ENCODE measurements at places on chromosomes 6 and 20.
A peak's percentile ranks its signal among the peaks of the same experiment; 100 is the strongest.

- DNase-seq: no peak
Observed at GRCh38 chr20:32894026-32894483, 35.3 kb downstream of the EFCAB8 start.

DNA sequence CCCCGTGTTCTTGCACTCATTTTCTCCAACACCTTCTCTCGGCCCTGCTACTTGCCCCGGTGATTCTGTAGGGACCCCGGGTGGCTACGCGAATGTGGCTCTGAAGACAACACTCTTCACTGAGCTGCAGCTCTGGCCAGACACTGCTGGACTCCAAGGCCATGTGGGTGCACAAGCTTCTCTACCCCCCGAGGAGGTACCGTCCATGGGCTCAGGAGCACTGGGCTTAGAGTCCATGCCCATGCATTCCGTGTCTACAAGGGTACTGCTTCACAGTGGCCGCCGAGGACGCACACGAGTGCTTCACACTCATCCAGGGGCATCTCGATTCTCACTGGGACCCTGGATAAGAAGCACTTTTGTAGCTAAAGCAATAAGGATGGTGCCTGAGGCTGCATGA lies 59.5 kb downstream of the SMOC2 start:
- no peak for DNase-seq

- DNase-seq: no peak
Observed at GRCh38 chr20:16864069-16864468, 115.9 kb downstream of the OTOR start.

- no peak for DNase-seq
Observed at GRCh38 chr6:158042245-158042798, 60.7 kb downstream of the SYNJ2 start.

GRCh38 chr20:57526087-57526884 lies 1.3 kb upstream of the CTCFL start:
- no peak for DNase-seq

DNA sequence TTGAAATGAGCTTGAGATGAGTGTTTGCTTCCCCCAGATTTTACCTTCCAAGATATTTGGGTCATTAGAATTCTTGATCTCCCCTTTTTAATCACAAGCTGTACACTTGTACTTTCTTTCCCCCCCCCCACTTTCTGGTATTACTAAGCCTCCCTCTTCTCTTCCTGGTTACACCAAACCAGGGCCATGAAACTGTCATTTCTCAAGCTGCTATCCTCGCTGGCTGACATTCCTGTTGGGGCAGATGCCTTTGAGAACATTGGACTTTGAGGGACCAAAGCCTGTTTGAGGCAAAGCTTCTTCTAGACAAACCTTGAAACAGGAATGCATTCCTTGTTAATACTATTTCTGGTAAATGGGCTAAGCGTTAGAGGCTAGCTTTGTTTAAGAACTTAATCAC lies 32.3 kb upstream of the MAP3K7 start:
- no peak for DNase-seq

GRCh38 chr6:20056350-20056992 lies 155.8 kb downstream of the MBOAT1 start:
- DNase-seq: peak; percentile 80

DNA sequence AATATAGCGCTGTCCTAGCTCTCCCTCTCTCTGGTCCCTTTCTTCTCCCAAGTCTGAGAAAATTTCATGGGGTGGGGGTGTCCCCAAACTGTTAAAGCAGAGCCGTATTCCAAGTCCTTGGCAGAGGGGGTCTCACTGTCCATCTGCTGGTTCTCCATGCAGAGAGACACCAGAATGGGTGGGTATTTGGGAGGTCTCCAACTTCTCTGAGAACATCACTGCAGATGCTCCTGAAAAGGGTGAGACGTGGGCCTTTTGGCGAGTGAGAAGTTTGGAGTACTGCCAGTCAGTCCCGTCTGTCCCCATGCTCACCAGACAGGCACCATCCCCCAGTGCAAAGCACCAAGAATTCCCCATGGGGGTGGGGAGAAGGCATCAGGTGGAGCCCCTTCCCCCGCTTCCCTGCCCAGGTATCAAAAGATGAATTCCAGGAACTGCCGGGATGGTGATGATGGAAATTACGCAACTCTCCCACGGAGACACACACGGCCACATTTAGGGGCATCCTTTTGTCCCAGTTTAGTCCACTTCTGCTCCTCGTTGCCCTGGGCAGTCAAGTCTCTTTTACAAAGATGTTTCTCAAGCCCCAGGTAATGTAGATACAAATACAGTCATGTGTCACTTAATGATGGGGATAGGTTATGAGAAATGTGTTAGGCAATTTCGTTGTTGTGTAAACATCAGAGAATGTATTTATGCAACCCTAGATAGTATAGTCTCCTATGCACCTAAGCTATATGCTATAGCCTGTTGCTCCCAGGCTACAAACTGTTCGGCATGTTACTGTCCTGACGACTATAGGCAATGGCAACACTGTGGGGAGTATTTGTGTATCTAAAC lies 73.4 kb upstream of the SRSF6 start:
- no peak for DNase-seq

DNA sequence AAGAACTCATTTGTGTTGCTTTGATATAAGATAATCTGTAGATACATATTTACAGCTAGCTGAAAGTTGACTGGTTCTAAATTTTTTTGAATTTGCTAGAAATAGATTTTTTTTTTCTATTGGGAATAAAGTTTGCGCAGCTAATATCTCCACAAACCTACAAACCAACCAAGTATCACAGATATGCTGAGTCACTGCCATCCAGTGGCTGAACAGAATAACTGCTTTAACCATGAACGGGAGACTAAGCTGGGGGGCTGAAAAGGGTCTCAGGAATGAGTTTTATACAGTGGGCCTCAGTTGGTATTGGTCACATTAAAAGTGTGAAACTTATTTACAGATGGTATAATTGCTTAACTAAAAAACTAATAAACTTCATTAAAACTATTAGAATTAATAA lies 326.7 kb upstream of the CNR1 start:
- no peak for DNase-seq

- no peak for DNase-seq
Observed at GRCh38 chr6:148074738-148075137, 267.9 kb upstream of the SASH1 start.

DNA sequence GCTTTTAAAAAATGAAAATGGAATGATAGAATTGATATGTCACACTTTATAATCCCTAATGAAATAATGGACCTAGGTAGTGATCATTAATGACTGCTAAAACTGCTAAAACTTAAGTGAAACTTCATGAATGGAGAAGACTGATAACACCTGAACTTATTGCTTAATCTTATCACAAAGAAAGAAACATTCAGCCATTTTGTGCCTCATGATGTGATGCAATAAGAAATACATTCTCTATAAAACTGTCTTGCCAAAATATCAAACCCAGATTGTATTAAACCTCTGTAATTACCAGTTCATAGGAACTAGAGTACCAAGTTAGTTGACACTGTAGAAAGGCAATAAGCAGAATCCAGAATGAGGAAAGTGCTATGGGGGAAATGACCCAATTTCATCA lies 54.4 kb upstream of the COL10A1 start:
- DNase-seq: no peak

DNA sequence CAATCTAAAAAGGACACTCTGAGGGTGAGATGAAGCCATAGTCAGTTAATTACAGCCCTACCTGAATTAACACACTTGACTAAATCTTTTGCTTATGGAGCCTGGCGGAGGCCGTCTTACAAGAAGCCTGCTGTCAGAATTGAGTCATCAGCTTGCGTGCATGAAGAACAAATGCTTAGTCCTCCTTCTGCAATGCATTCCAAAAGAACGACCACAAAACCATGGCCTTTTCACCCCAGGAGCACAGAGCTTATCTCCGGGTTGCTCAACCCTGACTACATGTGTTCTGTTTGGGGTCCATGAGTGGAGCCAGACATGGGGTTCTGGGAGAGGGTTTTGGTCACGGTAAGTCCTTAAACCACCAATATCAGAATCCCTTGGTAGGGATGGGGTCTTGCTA lies 318.1 kb downstream of the CLIC5 start:
- DNase-seq: no peak

DNA sequence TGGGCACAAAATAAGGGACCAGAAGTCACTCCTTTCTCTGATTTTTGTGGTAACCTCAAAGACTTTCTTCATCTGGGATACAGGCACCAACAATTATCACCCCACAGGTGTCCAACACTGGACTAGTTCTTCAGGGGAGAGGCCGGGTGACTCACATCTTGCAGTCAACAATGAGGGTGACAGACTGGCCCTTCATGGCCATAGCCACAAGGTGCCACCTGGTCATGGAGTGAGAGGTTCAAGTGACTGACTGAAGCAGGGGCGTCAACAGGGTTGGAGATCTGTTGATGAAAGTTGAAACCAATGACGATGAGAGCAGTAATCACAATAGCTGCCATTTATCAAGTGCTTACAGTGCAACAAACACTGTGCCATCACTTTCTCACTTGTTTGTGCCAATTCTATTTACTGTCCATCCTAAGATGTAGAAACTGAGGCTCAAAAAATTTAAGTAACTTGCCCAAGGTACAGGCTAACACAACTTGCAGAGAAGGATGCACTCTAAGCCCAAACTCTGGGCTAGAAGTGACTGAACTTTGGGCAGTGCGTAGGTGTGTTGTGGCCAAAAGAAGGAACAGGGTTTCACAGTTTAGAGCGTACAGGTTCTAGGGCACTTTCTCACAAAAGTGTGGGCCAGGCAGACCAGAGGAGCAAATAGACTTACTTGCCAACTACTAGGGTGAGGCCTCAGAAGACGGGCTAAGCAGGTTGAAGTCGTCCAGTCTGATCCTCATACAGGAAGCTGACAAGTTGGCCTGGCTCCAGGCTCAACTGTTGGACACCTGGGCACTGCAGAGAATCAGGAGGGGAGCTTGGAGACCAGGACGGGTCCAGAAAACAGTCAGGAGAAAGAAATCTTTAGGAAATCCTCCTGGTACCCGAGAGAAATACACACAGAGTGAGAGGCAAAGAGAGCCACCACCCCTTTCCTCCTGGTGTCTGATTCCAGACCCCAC lies 30.4 kb downstream of the HLA-DPB1 start:
- DNase-seq: no peak

DNA sequence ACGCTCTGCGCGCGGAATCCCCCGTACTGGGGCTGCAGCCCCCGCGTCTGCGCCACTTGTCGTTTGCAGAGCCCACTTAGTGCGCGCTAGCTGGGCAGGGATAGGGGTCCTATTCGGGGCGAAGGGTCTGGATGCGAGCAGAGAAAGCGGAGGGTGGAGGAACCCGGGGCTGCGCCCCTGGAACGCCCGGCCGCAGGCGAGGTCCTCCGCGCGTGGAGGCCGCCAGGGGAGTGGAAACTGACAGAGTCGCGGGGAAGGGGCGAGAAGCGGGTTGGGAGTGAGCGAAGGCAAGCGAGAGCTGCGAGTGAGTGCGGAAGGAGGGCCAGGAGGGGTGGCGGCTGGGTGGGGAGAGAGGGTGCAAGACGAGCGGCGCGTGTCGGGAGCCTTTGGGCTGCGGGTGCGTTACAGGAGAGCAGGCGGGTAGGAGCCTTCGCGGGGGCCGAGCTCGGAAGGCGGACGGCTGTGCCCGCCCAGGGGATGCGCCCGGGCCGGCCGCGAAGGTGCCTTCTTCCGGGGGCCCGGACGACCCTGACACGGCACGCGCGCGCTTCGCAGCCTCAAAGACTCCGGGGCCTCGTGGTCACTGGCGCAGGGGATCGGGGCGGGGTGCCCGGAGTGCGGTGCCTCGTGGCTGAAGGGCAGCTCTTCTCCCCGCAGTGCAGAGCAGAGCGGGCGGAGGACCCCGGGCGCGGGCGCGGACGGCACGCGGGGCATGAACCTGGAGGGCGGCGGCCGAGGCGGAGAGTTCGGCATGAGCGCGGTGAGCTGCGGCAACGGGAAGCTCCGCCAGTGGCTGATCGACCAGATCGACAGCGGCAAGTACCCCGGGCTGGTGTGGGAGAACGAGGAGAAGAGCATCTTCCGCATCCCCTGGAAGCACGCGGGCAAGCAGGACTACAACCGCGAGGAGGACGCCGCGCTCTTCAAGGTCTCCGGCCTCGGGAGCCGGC lies 1.2 kb downstream of the IRF4 start:
- DNase-seq: no peak

GRCh38 chr6:128335963-128336362 lies 184.4 kb downstream of the PTPRK start:
- DNase-seq: no peak

- no peak for DNase-seq
Observed at GRCh38 chr6:109202409-109203264, 107.3 kb downstream of the CEP57L1 start.

- no peak for DNase-seq
Observed at GRCh38 chr6:148711833-148712654, 34.8 kb upstream of the UST start.

DNA sequence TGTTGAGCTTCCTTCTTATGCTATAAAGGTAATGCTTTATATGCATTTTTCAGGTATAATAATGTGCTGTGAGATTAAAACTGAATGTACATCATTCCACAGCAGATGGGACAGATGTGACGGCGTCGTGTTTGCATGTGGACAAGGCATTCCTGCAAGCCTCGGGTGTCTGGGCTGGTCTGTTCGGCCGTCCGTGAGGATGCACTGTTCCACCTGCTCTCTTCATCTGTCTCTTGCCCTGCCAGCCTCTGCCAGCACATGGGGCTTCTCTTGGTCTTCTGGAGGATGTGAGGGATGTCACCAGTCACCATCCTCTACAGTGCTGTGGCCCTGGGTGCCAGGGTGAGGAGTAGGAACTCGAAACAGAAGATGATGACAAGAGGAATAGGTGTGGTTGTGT lies 223.2 kb downstream of the ERMARD start:
- no peak for DNase-seq

DNA sequence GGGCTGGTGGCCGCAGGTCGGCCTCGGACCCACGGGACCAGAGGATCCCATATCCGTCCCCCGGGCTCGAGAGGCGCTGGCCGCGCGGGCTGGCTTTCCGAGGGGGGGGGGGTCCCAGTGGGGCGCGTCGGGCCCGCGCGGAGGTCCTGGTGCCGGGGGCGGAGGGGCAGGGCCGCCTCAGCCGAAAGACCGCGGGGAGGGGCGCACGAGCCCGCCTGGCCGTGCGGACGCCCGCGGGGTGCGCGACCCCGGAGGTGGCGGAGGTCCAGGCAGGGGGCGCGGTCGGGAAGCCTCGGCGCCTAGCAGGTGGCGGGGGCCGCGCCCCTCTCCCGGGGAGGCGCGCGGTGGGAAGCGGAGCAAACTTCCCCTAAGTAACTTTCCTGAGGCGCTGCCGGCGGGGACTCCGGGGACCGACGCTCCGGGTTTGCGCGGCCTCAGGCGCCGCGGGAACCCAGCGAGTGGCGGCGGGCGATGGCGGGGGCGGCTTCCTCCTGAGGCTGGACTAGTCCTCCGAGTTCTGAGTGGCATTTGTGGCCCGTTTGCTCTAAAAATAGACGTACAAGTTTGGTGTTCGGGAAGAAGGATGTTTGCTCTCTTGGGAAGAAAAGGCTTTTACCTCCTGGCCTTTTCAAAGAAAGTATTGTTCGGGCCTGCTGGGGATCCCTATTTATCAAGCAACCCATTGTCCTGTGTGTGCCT lies 26.5 kb upstream of the BTBD3 start:
- peak; percentile 68 for DNase-seq

Measured in NCI-H2171 (cell line).